ENCODE measurements at places on chromosomes 16 and 17.

GRCh38 chr16:11780991-11781680 is 15.9 kb downstream of the ZC3H7A start:
- no peak for DNase-seq

DNA sequence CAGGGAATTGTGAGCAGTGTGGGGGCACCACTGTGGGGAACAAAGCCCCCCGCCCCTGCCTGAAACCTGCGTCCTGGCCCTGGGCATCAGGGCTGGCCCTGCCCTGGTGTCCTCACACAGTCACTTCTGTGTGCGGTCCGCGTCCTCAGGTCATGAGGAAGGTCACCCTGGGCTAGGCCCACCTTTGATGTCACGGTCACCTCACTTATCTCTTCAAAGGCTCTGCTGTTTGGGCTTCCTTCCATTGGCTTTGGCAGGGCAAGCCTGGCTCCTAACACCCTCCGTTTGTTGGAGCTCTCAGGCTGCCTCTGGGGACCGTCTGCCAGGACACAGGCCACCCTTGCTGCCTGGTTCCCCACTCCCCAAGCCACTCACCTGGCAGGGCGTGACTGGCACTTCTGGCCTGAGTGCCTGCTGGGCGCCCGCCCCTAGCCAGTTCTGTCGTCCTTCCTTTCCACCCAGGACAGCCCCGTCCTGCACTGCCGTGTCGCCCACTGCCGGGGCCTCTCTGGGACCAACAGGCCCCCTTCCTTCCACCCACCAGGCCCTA is 8.8 kb downstream of the CENPX start:
- DNase-seq = no peak

- DNase-seq = no peak
Measured at GRCh38 chr17:63109661-63110060, 143.6 kb downstream of the TANC2 start.

GRCh38 chr17:49130891-49131290 is 1.7 kb upstream of the B4GALNT2 start:
- DNase-seq = no peak

GRCh38 chr17:10827898-10828552 is 9.9 kb downstream of the PIRT start:
- DNase-seq = no peak

GRCh38 chr17:10622617-10623485 is 34.3 kb downstream of the MYH3 start:
- DNase-seq = no peak

GRCh38 chr16:58348986-58349385 is 43.3 kb upstream of the GINS3 start:
- peak; percentile 84 for DNase-seq

DNA sequence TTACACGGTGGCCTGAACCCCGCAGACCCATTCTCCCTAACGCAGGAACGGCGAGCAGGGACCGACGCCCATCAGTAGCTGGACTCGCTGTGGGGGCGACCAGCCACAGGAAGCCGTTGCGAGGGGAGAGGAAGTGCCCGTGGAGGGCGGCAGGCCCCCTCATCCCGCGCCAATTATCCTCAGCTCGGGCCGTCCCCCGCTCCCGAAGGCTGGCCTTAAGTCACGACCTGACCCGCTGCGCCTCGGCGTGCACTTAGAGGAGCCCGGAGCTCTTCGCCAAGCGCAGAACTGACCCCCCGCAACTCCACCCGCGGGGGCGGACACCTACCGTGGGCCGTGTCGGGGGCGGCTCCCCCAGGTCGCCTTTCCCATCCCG is 401 bp downstream of the ARL16 start:
- no peak for DNase-seq

GRCh38 chr17:40022961-40023541 is 7.8 kb downstream of the CSF3 start:
- DNase-seq = no peak

DNA sequence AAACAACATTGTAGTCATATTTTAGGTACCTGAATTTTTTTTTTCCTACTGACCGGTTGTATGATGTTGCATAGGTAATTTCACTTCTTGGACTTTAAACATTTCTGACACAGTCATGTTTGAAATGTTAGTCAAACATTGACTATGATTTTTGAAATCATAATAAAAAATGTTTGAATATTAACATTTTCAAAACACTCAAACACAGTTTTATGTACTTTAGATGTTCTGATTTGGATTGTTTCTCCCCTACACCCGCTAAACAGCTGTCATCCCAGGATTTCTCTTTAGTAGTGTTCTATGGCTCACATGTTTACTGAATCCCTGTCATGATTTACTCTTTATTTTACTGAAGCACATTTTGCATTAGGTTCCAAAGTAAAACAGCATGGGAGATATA is 102.9 kb upstream of the NPEPPS start:
- DNase-seq = no peak

DNA sequence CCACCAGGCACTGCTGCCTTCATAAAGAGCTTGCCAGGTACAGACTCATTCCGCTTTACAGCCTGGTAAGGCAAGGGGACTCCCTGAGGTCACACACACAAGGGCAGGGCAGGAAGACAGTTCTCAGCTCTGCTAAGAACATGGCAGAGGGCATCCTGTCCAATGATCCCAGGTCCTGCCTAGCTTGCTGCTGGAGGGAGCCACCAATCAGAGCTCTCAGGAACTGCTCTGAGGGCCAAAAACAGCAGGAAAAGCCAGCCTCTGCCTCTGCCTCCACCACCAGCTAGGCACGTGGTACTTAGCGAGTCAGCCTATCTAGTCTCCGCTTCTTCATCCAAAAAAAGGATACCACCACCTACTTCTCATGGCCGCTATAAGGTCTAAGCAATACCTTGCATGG is 66.1 kb downstream of the GTF3C1 start:
- DNase-seq = no peak

DNA sequence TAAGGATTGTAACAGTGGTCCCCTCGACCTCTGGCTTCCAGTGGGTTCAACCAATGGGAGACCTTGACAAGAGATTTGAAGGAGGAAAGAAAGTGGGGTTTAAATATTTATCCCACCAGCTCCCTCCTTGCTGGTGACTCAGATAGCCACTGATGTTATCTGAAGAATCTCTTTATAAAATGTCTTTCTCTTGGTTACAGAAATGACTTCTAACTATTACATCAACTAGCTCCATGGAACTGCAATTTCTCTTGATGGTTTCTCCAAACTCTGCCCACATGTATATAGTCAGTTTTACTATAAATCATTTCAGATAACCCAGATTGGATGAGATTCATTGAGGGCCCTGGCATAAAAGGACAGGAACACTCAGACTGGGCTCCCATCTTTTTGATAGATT is 920.2 kb upstream of the SOX9 start:
- DNase-seq = no peak

GRCh38 chr16:85554889-85555718 is 58.0 kb upstream of the GSE1 start:
- no peak for DNase-seq

DNA sequence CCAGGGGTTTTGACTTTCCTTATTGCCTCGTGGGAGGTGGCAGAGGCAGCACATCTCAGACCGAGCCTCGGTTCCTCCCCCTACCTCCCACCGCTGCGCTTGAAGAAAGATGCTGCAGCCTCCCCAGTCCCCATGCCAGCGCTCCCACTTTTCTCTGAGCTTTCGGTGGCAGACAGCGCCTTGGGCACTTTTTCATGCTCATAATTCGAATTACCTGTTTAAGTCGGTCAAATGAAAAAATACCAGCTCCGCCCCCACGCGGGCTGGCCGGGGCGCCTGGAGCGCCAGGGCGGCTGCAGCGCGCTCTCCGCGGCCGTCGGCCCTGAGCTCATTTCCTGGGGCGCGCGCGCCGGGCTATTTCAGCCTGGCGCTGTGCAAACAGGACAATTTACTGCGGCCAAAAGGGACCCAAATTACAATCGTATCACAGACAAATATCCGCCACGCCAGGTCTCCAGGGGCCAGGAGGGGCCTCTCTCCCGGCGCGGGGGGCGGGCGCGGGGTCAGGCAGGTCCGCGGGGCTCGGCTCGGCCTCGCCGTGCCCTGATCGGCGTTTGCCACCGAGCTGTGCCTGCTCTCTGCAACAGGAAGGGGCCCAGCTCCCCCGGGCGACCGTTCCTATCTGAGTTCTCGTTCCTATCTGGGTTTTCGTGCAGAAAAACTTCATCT is 45.0 kb downstream of the SOST start:
- no peak for DNase-seq

DNA sequence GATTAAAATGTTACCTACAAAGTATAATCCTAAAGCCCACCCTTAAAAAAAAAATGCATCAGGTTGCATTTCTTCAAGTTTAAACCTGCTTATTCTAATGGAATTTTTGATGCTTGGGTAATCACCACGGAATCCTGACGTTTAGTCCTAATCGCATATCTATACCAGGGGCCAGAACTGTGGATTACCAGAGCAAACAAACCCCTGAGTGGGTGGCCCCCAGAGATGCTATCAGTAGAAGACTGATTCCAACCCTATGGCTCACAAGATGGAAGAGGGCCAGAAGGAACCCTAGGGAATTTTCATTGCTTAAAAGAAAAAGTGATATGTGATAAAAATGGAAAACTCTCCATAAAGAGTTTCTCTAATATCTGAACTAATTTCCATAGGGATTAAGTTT is 152.2 kb upstream of the NOG start:
- DNase-seq = no peak

DNA sequence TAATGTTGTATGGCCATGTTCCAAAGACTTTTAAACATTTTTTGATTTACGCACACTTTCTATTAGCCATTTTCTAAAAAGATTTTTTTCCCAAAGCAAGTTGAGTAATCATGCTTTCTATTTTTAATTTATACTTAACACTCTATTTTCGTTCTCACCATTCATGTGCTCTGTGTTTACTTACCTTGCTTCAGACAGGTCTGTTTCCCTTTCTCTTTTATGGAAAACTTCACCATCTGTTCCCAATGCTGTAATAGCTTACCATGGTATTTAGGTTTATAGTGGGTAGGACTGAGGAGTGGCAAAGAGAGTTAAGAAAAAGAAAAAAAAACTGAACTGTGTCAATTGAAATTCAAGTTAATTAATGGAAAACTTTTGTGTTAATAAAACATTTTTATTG is 37.5 kb upstream of the KCNJ16 start:
- no peak for DNase-seq

DNA sequence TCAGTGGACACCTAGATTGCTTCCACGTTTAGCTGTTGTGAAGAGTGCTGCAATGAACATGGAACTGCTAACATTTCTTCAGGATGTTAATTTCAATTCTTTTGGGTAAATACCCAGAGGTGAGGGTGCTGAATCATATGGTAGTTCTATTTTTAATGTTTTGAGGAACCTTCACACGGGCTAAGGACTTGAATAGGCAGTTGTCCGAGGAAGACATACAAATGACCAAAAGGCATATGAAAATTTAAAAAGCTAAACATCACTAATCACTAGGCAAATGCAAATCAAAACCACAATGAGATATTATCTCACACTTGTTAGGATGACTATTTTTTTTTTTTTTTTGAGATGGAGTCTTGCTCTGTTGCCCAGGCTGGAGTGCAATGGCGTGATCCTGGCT is 173.3 kb downstream of the PRKCB start:
- no peak for DNase-seq

GRCh38 chr16:19513377-19514053 is 8.4 kb downstream of the GDE1 start:
- DNase-seq = no peak

GRCh38 chr17:77664097-77664729 is 294.3 kb upstream of the TNRC6C start:
- no peak for DNase-seq

DNA sequence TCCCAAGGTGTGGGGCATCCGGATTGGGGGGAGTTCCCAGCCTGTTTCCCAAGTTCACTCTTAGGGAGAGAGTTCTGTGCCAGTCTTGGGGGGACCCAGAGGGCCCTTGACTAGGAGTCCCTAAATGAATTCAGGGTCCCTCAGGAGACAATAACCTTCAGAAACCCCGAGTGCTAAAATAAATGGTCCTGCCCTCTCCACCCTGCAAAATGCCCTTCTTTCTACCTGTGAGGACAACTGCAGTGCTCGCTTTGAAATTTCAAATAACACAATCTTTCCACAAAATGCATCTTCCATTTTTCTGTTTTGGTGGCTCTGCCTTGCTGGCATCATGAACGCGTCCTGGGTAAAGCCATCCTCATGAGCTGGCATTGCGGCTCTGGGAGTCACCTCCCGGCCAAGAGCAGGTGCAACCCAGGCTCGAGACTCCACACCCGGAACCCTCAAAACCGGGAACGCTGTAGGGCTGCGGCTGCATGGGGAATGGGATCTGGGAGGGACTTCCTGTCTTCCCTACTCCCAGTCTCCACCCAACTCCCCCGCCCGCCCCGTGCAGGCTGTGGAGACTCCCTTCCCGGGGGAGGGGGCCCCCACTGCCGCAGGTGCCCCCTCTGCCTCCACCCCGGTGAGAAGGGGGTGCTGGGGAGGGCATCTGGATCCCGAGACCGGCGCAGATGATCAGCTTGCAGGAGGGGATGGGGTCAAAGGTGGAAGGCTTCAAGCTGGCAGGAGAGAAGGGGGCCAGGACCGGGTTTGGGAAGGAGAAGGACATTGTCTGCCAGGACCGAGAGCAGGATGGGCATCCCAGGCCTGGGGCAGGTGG is at the start of gene ZNF205:
Gene ZNF205, plus strand, starts transcription at position 529 of the 823 bp plus-strand sequence. CDS start 845 bp downstream, outside the sequence.
- peak; percentile 71 for DNase-seq

- DNase-seq = no peak
Measured at GRCh38 chr17:39742856-39743436, 5.2 kb downstream of the GRB7 start.

- DNase-seq = no peak
Measured at GRCh38 chr17:44766409-44767038, 7.7 kb downstream of the ADAM11 start.

DNA sequence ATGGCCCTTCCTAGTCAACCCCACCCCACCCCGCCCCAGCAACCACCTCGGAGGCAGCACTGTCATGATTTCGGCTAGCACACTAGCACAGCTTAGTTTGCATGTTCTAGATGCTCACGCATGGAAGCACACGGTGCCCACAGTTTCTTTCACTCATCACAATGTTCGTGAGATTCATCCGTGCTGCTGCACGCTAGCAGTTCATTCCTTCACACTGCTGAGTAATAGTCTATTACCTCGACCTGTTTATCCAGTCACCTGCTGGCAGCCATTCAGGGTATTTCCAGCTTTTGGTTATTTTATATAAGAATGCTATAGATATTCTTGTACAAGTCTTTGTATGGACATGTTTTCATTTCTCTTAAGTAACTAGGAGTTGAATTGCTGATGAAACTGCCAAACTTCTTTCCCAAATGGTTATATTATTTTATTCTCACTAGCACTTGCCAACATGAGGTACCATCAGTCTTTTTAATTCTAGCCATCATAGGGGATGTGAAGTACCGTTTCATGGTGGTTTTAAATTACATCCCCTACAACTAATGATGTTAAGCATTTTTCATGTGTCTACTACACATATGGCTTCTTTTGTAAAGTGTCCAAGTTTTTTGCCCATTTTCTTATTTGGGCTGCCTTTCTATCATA is 75.7 kb downstream of the CYTH1 start:
- no peak for DNase-seq

GRCh38 chr16:66462912-66463311 is 35.8 kb downstream of the BEAN1 start:
- DNase-seq = no peak

- no peak for DNase-seq
Measured at GRCh38 chr16:88403794-88404581, 21.2 kb downstream of the ZNF469 start.

- no peak for DNase-seq
Measured at GRCh38 chr16:11835891-11836649, 15.3 kb downstream of the RSL1D1 start.

- DNase-seq = no peak
Measured at GRCh38 chr16:50036426-50036825, 11.4 kb downstream of the CNEP1R1 start.

GRCh38 chr17:17485420-17485819 is 8.6 kb downstream of the MED9 start:
- DNase-seq = no peak

GRCh38 chr17:66476014-66476413 is 173.6 kb downstream of the PRKCA start:
- DNase-seq = no peak

- DNase-seq = no peak
Measured at GRCh38 chr16:27267037-27267677, 1.4 kb downstream of the NSMCE1 start.

All from cerebellar nuclear complex (tissue), 1 donor.